Activated T-helper 1 cell treated with anti-CD3 and anti-CD28 coated beads, Interleukin-2, amount 50 U/mL, for 16 hours (primary cell): ENCODE measurements at places on chromosomes 1 and 21.

DNA sequence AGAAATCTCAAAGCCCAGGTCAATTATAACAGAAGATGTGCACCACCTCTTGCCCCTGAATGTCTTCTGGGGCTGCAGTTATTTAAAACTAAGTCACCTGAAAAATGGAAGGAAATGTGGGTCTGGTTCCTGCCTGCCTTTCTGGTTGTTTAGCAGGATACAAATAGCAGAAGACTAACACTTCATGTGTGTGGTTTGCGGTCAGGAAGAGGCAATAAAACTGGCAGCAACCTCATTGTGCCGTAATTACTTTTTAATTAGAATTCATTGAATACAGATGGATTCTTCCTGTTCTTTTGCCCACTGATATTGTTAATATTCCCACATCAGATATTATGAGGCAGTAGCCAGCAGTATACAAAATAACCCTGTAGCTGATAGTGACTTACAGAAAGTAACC, 345.7 kb downstream of the ZNF326 start:
- DNase-seq: no peak

- no peak for DNase-seq
Measured at GRCh38 chr1:26536081-26536480, 6.5 kb downstream of the RPS6KA1 start.

GRCh38 chr1:57600424-57600823, 176.6 kb upstream of the DAB1 start:
- DNase-seq: no peak

DNA sequence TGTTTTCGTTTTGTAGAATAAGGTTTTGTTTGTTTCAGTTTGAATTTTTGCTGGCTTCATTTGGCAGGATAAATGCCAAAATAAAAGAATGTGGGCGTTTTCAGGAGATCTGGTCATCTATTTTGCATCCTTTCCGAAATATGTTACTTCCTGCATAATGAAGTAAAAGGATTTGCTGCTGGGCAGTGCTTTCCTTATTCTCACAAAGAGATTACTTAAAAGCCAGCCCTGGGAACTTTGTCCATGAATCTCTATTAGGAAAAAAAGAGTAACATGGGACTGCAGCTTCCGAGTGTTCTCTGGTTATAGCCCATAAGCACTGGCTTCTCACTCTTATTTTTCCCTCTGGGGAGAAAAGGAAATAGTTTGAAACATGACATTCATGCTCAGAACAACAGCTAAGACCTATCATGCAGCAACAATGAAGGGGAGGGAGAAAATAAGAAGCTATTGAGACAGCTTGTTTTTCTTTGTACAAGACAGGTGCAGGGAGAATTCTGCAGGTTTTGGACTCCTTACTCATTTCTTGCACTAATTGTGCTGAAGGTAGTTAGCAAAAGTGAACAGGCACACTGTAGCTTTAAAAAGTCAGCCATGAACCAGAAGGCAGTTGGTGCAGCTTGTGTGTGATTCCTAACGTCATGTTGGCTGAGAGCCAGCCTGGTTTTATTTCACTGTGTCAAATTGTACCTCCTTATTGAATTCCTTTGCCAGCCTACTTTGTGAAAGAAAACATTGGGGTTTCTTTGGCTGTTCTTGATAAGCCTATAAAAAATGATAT, at the start of gene SAMD13:
Gene SAMD13 (plus strand): TSS at position 705 of the 781 bp plus-strand sequence. CDS start 1,527 bp downstream, outside the sequence.
- no peak for DNase-seq

DNA sequence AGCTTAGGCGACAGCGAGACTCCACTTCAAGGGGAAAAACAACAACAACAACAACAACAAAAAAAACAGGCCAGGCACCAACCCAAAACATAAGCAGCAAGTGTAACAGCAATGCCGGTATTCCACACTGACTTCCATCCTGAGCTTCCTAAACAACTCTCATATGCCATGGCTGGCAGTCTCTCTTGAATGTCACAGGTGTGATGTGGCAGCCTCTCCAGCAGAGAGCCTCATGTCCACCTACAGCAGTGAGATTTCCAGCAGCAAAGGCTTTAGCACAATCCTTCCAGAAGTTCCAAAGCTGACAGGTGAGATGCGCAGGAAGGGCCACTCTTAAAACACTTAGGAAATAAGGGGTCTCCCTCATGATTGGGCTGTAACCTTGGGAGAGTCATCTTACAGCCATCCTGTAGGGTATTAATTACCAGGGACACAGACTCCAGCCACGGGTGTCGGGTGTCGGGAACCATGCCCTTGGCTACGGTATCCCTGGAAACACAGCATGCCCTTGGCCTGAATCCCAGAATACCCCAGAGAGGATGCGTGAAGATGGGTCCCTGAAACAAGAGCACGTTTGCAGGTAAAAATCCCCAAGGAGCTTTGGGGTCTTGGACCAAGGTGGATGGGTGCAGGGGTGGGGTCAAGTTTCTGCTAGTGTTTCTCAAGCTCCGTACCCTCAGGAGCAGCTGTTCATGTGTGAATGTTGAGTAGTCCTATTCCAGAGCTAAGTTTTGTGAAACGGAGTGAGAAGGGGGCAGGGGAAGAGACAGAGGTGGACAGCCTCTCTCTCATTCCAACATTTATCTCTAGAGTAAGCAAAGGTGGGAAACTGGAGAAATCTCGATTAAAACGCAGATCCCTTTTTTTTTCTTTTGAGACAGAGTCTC, 31.4 kb downstream of the CLSTN1 start:
- DNase-seq: no peak

- no peak for DNase-seq
Measured at GRCh38 chr1:100799954-100800612, 80.5 kb downstream of the VCAM1 start.

DNA sequence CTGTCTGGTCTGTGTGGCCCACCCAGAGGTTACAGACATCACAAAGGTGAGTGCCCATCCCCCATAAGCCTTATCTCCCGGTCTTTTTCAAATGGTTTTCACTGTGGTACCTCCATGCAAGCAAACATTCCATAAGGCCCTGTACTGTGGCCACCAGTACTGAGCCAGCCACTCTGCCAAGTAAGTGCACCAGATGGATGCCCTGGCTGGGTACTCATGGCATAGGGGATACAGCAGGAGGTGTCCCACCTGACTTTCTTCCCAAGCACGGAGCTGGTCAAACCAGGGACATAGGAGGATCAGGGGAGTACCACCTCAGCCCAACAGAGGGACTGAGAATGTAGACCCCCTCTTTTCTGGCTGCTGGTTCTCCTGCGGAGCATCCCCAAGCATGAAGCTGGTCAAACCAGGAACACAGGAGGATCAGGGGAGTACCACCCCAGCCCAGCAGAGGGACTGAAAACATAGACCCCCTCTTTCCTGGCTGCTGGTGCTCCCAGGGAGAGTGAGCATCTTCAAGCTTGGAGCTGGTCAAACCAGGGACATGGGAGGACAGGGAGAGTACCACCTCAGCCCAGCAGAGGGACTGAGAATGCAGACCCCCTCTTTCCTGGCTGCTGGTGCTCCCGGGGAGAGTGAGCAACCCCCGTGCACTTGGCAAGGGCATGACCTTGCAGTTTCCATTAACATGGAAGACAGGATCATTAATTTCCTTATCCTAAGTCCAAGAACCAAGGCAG, 81.8 kb upstream of the KLHDC7A start:
- DNase-seq: no peak

GRCh38 chr1:114545796-114546195, 34.8 kb upstream of the TRIM33 start:
- DNase-seq: no peak

GRCh38 chr21:43299441-43300277, 127.3 kb downstream of the SIK1 start:
- DNase-seq: no peak

DNA sequence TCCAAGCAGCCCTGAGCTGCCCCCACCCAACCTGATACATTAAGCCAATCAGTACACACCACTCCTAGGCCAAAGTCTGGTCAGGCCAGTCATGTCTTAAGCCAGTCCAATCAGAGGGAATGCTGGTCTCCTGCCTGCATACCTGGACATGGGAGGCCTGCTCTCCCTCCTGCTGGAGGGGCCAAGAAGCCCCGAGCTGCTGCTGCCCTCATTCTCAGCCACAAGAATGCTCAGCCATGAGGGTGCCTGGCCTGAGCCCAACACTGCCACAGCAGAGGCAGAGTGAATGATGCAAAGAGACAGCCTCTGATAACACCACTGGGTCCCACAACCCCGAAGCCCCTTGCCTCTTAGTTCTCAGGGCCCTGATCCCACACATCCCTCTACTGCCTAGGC, 23.0 kb downstream of the CHD5 start:
- DNase-seq: no peak

GRCh38 chr1:224545571-224545970, 70.5 kb upstream of the CNIH3 start:
- no peak for DNase-seq

- no peak for DNase-seq
Measured at GRCh38 chr1:44460107-44460882, 55.2 kb downstream of the RNF220 start.

- no peak for DNase-seq
Measured at GRCh38 chr1:110542725-110543124, 23.8 kb upstream of the KCNA10 start.

GRCh38 chr1:12230549-12231275, 882 bp downstream of the VPS13D start:
- DNase-seq: no peak

GRCh38 chr1:41783189-41783639, 135.5 kb downstream of the HIVEP3 start:
- no peak for DNase-seq

- DNase-seq: no peak
Measured at GRCh38 chr1:109786112-109786480, 22.4 kb upstream of the EPS8L3 start.

DNA sequence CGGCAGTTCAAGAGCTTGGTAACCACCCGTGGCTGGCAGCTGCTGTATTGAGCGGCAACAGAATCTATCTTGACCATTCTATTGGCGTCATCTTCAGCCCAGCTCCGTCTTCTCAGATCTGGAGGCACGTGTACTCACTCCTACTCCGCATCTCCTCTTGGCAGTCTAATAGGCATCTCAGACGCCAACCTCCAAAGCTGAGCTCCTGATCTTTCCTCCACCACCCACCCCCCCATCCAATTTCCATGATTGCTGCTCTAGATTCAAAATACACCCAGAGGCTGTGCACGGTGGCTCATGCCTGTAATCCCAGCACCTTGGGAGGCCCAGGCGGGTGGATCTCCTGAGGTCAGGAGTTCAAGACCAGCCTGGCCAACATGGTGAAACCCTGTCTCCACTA, 84.6 kb upstream of the CASZ1 start:
- DNase-seq: no peak

- DNase-seq: no peak
Measured at GRCh38 chr1:37599940-37600339, 4.2 kb upstream of the GNL2 start.

GRCh38 chr1:66413838-66414175, 120.1 kb upstream of the SGIP1 start:
- no peak for DNase-seq

GRCh38 chr1:227038401-227038800, 98.3 kb downstream of the COQ8A start:
- DNase-seq: no peak

DNA sequence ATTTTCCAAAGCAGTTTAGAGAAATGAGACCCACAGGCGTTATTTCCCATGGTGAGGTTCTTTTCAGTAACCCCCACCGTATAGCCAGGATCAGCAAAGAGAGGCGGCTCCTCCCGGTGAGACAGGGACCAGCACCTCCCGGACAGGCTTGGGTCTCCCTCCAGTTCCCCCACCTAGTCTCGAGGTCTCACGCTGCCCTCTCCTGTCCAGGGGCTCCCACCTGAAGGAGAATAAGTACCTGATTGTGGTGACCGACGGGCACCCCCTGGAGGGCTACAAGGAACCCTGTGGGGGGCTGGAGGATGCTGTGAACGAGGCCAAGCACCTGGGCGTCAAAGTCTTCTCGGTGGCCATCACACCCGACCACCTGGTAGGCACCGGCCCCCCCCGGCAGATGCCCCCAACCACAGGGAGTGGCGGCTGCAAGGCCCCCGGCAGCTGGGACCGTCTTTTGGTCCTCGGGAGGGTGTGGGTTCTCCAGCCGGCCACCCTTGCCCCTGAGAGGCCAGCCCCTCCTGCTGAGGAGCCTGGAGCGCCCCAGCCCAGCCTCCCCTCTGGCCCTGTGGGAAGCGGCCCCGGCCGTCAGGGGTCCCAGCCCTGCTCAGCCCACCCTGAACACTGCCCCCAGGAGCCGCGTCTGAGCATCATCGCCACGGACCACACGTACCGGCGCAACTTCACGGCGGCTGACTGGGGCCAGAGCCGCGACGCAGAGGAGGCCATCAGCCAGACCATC, 4.9 kb downstream of the COL6A1 start:
- no peak for DNase-seq

- DNase-seq: no peak
Measured at GRCh38 chr1:219587401-219587800, 25.5 kb downstream of the ZC3H11B start.

DNA sequence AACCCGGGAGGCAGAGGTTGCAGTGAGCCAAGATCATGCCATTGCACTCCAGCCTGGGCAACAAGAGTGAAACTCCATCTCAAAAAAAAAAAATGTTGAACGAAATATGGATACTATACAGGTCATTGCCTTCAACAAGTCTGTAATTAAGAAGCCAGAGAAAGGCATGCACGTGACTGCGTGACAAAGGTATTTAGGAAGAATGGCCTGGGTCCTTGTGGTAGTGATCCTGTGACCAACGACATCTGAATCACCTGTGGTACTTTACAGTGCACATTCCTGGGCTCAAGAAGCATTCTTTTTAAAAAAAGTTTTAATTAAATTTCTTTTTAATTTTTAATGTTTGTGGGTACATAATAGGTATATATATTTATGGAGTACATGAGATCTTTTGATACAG, 115.0 kb downstream of the GREM2 start:
- no peak for DNase-seq

- no peak for DNase-seq
Measured at GRCh38 chr1:205186191-205186590, 25.3 kb downstream of the DSTYK start.

DNA sequence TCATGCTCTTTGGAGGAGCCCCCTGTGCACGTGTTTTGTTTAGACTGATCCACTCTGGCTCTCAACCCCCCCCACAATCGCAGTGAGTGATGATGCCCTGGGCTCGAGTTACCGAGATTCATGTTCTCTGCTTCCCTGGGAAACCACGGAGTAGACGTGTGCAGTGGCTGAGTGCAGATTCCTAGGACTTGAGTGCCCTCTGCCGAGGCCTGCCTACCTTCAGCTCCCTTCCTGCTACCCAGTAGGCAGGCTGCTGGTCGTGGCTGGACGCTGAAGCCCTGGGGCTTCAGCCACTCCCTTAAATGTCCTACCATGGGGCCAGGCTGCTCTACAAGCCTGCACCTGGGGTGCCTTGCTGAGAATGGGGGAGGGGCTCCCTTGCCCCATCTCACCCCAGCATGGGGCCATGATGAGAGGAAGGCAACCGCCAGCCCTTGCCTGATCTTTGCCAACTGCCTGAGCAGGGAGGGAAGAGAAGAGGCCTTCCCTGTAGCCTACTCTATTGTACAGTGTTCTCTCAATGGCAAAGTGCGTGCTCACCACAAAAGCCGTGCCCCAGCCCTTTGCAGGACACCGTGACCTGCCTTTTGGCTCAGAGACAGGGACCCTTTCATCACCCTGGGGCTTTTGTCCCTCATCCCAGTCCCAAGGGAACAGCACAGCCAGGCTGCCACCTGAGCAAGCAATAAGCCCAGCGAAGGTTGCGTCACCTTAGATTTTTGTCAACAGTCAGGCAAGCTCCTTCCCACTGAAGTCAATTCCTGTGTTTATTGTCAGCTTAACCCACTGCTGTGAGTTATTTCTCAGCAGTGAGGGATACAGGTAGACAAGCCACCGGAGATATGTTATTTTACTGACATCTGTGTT, 4.1 kb upstream of the GRIK3 start:
- no peak for DNase-seq
